ENCODE measurements at places on chromosomes 4 and X.

- no peak for DNase-seq
Measured at GRCh38 chrX:70774223-70774622, 134.3 kb downstream of the TEX11 start.

- DNase-seq = no peak
Measured at GRCh38 chr4:187301923-187302322, 578.3 kb upstream of the FAT1 start.

GRCh38 chrX:14290335-14290734 lies 239.0 kb upstream of the GLRA2 start:
- DNase-seq = no peak

DNA sequence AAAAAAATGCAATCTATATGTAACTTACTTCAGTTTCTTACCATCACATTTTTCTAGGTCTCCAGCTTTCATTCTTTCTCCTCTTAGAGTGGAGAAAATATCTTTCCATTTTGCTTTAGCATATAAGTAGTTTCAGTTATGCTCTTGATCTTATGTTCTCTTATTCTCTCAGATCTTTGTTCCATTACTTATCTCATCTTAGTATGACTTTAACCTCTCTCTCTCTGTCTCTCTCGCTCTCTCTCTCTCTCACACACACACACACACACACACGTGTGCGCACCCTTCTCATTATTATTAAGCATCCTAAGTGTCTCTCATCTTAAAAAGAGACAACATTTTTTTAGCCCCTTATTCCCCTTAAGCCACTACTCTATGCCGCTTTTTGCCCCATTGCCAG lies 92.8 kb downstream of the FAAH2 start:
- DNase-seq = no peak

GRCh38 chrX:67922966-67923365 lies 379.1 kb downstream of the AR start:
- DNase-seq = no peak

DNA sequence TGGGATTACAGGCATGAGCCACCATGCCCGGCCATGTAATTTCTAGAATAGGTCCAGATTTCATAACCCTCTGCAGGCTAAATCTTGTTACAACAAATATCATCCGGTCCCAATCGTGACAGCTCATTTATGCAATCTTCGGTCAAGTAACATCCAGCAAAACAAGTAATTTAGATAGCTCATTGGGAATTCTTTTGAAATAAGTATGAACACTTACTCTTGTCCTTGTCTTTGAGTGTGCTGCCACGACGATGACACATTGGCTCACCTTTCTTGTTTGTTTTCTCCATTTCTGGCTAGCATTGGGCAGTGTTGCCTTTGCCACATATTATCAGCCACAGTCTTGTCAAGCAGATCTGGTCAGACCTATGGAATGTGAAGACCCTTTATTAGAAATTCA lies 92.0 kb downstream of the PHEX start:
- no peak for DNase-seq

GRCh38 chr4:119589165-119589564 lies 39.4 kb downstream of the PDE5A start:
- DNase-seq = no peak

DNA sequence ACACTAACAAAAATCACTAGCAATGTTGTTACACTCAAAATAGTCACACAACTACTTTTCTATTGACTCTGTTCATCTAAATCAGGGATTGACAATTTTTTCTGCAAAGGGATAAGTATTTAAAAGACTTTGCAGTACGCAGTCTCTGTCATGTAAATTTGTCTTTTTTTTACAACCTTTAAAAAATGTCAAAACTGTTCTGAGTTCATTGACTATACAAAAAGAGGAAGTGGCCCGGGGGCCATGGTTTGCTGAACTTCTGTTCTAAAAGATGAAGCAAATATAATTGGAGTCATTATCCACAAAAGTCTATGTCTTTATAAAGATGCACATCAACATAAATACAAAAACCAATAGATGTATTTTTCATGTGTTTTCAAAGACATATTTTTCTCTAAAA lies 1310.3 kb downstream of the RPA4 start:
- no peak for DNase-seq

GRCh38 chr4:82529322-82529721 lies 32.5 kb downstream of the TMEM150C start:
- DNase-seq = no peak

DNA sequence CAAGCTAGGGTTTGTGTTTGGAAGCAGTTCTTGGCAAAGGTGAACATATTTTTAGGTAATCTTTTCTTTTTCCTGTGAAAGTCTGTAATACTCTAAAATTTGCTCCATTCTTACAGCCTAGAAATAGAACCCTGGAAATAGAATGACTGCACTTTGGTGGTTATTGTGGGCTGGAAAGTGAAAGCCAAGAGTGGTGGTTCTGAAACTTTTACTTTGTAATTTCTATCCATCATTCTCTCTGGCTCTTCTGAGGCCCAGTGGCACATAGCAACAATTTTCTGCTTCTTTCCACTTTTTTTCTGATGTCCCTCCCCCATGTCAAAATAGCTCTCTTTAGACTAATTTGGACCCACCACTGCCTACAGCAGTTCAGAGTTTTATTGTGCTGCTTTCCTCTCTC lies 300.4 kb upstream of the RPS6KA3 start:
- no peak for DNase-seq
